ENCODE measurements at places on chromosomes 1 and 21.

- DNase-seq: no peak
These were observed 28.9 kb downstream of the PBX1 start for GRCh38 chr1:164587617-164588501.

DNA sequence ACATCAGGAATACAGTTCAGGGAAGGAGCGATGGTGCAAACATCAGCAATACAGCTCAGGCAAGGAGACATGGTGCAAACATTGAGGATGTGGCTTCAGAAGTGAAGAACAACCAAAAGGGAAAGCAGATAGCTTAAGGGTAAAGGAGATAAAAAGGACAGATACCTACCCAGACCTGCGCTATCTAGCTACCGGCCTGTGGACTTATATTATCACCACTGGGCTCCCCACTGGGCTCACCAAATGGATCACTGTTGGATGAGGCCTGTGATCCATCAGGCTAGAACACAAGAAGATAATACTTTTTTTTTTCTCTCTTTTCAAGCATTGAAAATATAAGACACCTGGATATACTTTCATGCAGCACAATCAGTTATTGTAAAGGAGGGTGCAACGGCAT lies 44.7 kb upstream of the C8B start:
- no peak for DNase-seq

- no peak for DNase-seq
These were observed 7.6 kb upstream of the VAV3 start for GRCh38 chr1:107972391-107973180.

DNA sequence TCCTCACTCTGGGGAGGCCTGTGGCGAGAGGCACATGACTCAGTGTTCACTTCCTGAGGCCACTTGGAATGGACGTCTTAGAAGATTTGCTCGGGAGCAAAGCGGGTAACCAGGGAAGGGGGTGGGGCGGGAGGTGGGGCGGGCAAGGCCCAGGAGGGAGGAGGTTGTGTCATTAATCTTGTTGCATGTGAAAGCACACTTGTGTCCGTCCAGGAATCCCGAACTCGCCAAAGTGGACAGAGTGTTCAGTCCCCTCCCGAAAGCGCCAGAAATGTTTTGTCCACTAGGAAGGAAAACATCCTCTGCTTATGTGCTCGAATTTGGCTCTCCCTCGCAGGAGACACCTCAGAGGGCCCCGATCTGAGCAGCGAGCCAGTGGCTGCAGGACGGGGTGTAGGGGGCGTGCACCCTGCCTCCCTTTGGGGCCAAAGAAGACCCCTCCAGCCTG lies 84.2 kb downstream of the SPSB1 start:
- no peak for DNase-seq

- DNase-seq: no peak
These were observed 5.6 kb downstream of the SRARP start for GRCh38 chr1:16009678-16010077.

- DNase-seq: no peak
These were observed 17.0 kb downstream of the COQ8A start for GRCh38 chr1:226956942-226957713.

GRCh38 chr1:168243198-168243597 lies 17.4 kb downstream of the SFT2D2 start:
- no peak for DNase-seq

DNA sequence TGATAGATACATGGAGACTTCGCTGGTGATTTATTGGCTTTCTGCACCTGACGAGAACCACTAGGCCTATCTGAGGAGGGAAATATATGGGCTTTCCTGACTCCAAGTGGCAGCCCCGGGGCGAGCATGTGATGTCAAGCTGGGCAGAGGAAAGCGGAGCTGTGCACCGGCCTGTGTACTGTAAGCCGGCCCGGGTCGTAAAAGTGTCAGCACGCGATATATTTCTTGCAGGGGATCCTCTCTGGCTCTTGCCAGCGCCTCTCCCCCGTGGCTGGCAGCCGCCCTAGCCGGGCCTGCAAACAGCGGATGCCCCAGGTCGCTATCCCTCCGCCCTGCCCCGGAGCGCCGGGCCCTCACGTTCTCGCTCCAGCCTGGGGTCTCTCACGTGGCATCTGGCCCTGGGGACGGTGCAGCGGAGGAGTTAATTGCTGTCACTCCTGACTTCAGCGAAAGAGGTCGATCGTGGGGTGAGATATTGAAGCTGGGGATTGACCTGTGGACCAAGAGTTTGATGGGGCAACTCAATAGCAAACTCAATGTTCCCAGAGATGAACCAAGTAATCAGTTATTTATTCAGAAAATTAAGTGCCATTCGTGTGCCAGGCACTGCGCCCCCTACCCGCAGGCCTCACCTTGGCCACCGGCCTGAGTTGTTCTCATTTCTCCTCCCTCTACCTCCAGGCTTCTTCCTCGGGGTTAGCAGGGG lies 41.0 kb upstream of the HAO2 start:
- no peak for DNase-seq

DNA sequence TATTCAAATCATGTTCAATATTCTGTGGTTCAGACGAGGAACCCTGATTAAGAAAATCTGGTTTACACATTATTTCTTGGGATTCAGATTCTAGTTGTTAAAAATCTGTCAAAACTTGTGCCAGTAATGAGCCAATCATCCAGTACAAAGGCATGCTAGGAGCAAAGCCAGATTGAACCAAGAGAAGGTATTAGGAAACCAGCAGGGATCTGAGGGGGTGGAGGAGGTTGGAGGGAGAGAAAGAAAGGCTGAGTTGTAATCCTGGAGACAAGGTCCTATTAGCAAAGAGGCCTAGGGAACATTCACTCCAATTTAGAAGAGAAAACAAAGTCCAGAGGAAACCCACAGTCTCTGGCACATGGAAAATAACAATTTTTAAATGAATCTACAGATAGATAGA lies 352.9 kb downstream of the LTN1 start:
- no peak for DNase-seq

Measured in RKO (cell line).